ENCODE measurements at places on chromosomes 11 and 22.
A peak's percentile ranks its signal among the peaks of the same experiment; 100 is the strongest.

DNA sequence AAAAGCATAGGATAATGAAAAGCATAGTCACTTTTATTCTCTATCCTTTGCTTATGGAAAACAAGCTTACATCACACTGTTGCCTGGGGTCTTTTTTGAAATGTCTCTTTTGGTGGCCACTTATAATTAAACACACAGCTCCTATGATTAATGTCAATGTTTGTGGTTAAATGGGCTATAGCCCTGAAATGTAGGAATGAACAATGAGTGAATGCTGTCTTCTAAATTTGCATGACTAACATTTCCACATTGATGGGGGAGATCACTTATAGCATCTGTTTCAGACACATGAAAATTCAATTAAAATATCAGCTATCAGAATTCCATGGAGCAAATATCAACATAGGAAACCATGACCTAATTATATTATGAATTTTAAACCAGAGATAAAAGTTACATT, 171.4 kb upstream of the FAT3 start:
- DNase-seq: no peak

GRCh38 chr11:2275334-2276279, 5.2 kb upstream of the ASCL2 start:
- no peak for DNase-seq

DNA sequence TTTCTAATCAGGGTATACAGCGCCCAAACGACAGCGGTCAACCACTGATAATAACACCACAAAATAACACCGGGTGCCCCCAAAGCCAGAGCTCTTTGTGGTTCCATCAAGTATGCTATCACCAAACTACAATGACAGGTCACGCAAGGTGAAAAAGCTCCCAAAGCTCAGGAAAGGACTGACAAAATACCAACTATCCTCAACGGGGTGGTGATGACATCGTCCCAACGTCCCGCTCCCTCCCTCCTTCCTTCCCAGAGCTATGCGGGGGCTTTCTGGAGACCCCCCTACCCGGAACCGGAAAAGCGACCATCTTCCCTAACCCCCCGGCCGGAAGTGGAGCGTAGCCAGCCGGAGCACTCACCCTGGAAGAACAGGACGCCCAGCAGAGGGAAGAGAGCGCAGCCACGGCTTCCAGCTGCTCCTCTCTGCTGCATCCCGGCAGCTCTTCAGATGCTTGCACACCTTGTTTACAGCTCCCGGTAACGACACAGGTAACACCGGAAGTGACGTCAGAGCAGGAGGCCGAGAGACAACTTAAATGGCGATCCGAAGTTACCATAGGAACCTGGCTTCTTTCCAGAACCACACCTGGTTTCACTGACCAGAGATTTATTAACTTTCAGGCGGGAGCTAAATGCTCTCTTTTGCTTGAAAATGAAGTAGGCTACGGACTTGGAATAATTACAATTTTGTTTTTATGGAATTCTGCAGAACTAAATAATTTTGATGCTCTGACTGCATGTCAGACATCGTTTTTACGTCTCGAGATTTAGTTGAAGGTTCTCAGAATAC, at the start of gene MPZL3:
TSS of gene MPZL3 (minus strand) at position 508 of the 795 bp plus-strand sequence. CDS start at position 437, 71 bp downstream.
- peak; percentile 53 for DNase-seq

GRCh38 chr22:37488337-37489135, 2.4 kb upstream of the MFNG start:
- no peak for DNase-seq

GRCh38 chr11:16262645-16262955, 93.7 kb downstream of the SOX6 start:
- DNase-seq: no peak

DNA sequence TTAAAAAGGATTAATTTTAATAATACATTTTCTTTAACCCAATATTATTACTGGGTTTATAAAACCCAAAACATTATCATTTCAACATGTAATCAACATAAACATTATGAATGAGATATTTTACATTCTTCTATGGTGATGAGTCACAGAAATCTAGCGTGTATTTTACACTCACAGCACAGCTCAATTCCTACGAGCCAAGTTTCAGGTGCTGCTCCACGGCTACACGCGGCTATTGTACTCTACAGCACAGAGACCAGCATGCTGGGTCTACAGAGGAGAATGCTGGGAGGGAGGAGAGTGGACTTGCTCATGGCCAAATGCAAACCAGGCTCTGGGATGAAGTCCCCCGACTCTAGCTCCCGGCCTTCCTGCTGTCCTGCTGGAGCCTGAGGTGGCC, 72.0 kb upstream of the LMO1 start:
- DNase-seq: no peak

DNA sequence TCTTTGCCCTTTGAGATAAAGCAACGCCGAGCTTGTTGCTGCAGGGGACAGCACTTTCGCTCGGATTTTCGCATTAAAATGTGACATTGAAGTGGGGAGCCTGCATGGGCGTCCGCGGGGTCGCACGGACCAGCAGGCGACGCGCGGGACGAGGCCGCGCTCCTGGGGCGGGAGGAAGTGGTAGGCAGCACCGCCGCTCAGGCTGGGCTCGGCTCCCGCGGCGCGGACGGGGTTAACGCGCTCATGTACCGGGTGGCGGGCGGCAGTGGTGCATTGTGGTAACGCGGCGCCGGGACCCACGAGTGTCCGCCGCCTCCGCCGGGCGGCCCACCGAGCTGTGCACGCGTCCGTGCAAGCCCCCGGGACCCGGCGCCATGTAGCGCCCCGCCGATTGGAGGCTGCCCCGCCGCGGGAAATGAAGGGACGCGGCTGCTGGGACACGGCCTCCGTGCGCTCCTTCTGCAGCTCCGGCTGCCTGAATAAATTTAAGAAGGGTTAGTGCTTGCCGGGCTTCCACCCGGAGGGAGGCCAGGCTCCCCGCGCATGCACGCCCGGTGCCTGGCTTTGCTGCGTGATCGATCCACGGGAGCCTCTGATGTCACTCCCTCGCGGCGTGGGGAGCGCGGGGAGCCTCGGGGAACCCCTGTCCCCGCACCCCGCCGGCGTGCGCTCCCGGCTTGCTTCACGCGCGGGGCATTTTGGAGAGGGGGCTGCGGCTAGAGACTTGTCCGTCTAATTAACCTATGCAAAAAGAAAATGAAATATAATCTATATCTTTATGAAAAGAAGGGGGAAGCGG, 127.7 kb downstream of the OSBP2 start:
- no peak for DNase-seq

GRCh38 chr22:23215294-23216241, 35.3 kb downstream of the BCR start:
- no peak for DNase-seq

- no peak for DNase-seq
Observed at GRCh38 chr22:17851759-17852158, 77.5 kb upstream of the BID start.

DNA sequence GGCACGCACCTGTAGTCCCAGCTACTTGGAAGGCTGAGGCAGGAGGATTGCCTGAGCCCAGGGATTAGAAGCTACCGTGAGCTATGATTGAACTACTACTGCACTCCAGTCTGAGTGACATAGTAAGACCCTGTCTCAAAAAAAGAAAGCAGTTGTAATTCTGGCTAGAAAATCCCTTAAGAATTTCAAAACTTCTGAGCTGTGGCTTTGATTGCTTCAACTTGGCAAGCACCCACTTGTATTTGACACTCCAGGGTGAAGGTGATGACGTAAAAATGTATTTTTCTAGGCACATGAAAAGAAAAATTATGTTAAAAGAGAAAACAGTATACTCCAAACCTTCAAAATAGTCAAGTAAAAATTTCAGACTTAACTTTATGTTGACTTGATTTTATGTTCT, 23.6 kb upstream of the ALKBH3 start:
- DNase-seq: no peak

GRCh38 chr11:120564573-120565311, 53.2 kb downstream of the GRIK4 start:
- DNase-seq: peak; percentile 79

- DNase-seq: no peak
Observed at GRCh38 chr11:75470476-75471080, 37.6 kb upstream of the KLHL35 start.

DNA sequence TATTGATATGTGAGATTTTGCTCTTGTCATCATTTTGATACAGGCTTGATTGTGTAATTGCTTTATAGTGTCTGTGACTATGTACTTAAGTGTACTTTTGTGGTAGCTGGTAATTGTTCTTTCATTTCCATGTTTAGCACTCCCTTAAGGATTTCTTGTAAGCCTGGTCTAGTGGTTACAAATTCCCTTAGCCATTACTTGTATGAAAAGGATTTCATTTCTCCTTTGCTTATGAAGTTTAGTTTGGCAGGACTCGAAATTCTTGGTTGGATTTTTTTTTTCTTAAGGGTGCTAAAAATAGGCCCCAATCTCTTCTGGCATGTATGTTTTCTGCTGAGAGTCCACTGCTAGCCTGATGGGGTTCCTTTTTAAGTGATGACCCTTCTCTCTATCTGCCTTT, 346.8 kb downstream of the JRKL start:
- DNase-seq: no peak

- no peak for DNase-seq
Observed at GRCh38 chr11:26198532-26199096, 133.3 kb upstream of the ANO3 start.

GRCh38 chr11:129259931-129260348, 67.8 kb upstream of the ARHGAP32 start:
- no peak for DNase-seq

GRCh38 chr11:120778685-120779490, 245.0 kb upstream of the TBCEL start:
- DNase-seq: no peak

DNA sequence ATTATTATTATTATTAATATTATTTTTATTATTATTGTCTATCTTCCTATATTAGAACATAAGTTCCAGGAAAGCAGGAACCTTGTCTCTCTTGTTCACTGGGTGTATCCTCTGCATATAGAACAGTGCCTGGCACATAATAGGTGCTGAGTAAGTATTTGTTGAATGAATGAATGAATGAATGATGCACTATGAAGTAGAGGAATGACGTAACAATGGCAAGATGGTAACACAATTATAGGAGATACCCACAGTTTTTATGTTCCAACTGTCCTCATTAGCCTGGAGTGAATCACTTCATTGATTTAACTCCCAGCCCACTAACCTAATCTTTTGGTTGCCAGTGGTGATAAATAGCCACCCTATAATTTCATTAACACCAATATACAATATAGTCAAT, 2.1 kb downstream of the KDM4D start:
- no peak for DNase-seq

DNA sequence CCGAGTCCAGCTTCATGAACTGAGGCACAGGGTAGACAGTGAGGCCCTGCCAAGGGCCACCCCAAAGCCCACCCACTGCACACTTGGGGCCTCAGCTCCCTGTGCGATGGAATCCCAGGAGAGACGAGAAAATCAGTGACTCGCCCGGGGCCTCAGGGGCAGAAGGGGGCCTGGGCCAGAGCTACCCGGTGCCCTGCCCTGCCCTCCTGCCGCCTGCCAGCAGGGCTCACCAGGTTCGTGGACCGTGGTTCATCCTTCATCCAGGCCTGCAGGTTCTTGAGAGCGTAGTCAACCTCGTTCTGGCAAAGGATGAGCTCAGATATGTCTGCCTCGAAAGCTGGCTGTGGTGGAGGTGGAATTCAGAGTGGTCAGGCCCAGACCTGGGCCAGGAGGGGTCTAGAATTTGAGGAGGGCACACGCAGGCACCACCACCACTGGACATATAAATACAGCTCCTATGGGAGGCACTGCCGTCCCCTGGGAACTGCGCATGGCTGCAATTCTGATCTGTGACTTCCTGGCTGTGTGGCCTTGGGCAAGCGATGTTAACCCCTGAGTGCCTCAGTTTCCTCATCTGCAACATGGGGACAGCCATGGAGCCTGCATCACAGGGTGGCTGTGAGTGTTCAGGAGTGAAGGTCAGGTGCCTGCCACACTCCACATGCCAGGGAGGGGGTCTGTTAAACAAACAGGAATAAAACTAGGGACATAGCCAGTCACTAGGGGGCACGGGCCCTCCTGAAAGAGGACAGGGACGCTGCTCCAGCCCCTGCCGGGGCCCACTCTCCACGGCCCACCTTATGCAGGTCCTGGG, 7.5 kb downstream of the ALDH3B2 start:
- no peak for DNase-seq

GRCh38 chr11:1155274-1155693, 2.5 kb upstream of the MUC5AC start:
- DNase-seq: no peak

GRCh38 chr11:21811572-21811971, 381.3 kb upstream of the ANO5 start:
- DNase-seq: no peak

DNA sequence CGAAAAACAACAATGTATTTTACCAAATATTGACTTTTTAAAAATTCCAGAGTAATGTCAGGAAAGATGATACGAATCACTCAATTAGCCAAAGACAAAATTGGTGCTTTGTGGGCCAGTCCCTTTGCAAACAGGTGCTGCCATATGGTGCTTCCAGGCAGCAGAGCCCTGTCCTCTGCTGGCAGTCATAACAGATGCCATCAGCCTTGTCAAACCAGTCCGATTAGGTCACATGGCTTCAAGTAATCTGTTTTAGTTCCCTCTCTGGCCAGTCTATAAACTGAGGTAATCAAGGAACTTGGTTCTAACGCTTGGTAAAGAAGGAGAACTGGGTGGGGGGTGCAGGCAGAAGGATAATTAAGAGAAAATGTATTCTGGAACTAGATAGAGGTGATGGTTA, 49.1 kb upstream of the CAPRIN1 start:
- no peak for DNase-seq

- peak; percentile 87 for DNase-seq
Observed at GRCh38 chr11:121292495-121293287, at the start of gene SC5D. TSS of gene SC5D (plus strand) at chr11:121292771. CDS start at chr11:121303376, 10,605 bp downstream.

DNA sequence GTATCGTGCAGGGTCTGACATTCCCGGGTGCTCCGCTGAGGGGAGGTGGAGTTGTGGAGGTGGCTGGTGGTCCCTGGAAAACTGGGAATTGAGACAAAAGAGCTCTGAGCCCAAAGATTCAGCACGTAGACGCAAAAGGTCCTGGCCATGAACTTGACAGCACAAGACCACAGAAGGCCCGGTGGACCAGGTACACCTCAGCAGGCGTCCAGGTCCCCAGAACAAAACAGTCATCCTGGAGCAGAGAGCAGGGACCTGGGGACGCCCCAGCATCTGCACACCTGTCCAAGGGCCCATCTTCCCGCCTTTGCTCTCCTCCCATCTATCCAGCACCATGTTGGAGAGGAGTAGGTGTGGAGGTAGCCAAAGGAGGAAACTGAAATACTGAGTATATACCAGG, 13.8 kb upstream of the MB start:
- no peak for DNase-seq

DNA sequence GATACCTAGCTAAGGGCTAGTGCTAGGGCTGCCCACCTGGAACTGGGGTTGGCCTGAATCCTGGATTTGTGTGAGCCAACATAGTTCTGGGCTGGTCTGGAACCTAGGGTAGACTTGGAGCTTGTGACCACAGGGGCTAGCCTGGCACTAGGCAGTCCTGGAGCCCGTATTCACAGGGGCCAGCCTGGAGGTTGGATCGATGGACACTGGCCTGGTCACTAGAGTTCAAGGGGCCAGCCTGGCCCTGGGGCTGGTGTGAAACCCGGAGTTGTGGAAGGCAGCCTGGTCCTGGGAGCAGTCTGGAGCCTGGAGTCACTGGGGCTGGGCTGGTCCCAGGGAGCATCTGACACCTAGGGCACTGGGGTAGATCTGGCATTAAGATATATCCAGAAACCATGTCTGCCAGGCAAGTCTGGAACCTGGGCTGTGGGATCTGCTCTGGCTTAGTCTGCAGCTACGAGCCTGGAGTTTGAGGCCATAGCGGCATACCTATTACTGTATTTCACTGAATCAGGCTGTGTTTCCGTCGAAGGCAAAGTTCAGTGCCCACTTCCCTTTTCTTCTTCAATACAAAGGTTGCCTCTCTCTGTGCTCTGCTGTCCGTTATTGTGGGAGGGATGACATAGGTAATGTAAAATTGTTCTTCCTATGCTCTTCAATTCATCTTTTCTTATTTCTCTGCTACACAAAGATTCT, 9.1 kb upstream of the GLYATL1B start:
- no peak for DNase-seq

GRCh38 chr11:2844116-2844842, 41.3 kb downstream of the CDKN1C start:
- DNase-seq: no peak
